ENCODE measurements at places on chromosomes 11 and 22.

DNA sequence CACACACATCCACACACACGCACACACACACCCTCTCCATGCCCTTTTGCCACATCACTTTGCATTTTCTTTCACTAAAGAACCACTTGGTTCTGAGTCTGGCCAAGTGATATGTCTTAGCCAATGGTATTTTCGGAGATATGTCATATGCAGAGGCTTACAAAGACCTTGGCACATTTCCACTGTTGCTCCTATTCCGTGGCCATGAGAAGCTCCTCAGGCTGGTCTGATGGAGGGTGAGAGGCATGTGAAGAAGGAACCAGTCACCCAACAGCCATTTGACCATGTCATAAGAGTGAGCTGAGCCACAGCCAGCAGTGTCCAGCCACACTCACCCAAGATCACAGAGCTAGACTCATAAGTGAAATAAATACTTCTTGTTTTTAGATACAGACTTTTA lies 212.6 kb upstream of the NAV2 start:
- no peak for DNase-seq

GRCh38 chr11:124758355-124759265 lies 3.5 kb downstream of the ESAM start:
- DNase-seq: peak; percentile 91

DNA sequence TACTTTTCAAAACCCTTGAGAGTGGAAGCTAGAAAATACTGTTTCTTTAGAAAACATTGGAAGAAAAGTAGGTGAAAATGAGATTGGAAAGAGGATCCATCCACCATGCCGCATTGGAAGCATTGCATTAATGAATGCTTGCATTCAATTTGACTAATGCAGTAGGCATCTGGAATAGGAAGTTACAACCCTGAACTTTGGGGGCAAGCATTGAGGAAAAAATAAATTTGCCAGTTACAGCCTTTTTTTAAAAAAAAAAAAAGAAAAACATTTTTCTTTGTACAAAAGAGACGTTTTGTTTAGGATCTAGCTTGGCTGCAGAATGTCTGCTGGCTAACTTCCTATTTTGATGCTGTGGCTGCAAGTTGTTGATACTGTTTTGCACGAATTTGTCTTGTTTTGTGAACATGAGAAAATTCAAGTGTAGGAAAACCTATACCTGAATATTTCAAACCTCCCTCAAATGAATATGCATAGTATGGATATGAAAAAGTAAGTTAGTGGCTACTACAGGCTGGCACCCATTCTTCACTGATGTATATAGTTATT lies 28.1 kb downstream of the RTN3 start:
- DNase-seq: no peak

GRCh38 chr11:606245-606644 lies 9.5 kb downstream of the IRF7 start:
- no peak for DNase-seq

GRCh38 chr11:15258433-15259165 lies 143.9 kb downstream of the INSC start:
- no peak for DNase-seq

- no peak for DNase-seq
These were observed 66.8 kb downstream of the ATM start for GRCh38 chr11:108289699-108290098.

- no peak for DNase-seq
These were observed 8.9 kb upstream of the MUC15 start for GRCh38 chr11:26580929-26581328.

- DNase-seq: no peak
These were observed 7.4 kb upstream of the PATL1 start for GRCh38 chr11:59676205-59676604.

DNA sequence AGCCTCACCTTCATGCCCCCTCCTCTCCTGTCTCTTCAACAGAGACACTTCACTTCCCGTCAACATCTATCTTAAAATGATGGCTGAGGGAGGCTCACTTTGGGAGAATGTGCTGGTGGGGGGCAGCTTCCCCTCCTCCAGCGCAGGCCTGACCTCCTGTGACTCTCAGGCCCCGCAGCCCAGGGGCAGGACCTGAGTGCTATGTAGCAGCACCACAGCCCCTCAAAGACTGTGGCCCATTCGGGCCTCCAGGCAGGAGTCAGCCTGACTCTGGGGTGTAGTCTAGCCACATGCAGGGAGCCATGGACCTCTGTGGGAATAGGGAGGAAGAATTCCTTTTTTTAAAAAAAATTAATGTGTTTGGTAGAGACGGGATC lies 43.7 kb downstream of the DKK3 start:
- DNase-seq: no peak

Data from KBM-7 (cell line).